ENCODE measurements at places on chromosomes 13 and 19.

DNA sequence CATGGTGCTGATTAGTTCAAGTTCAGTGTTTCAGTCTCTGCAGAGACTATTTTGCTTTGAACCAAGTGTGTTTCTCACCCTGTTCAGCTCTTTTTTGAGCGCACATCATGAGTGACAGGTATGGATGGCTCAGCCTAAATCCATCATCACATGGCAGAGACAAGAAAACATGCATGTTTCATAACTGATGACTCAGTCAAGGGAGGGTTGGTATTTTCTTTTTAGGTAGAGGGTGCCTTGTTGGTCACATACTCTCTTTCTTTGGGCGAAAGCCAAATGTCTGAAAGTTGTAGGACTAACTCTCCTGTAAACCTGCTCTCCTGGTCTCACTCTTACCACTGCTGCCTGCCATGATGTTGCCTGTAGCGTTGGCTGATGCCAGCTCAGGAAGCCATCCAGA is 48.1 kb upstream of the RAP2A start:
- no peak for DNase-seq

GRCh38 chr13:34993470-34993869 is 51.4 kb downstream of the NBEA start:
- DNase-seq = no peak

DNA sequence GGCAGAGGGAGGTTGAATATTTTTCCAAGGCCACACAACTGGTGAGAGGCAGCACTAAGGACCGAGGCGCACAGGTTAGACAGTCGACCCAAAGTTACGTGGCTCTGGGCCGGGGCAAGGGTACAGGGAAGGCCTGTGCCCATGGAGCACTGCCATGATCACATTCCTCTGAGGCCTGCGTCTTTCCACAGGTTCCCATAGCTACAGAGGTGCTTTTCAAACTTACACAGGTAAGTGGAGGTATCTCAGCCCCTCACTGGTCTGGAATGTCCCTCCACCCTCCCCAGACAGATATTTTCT is 814 bp downstream of the ZNF211 start:
- no peak for DNase-seq

DNA sequence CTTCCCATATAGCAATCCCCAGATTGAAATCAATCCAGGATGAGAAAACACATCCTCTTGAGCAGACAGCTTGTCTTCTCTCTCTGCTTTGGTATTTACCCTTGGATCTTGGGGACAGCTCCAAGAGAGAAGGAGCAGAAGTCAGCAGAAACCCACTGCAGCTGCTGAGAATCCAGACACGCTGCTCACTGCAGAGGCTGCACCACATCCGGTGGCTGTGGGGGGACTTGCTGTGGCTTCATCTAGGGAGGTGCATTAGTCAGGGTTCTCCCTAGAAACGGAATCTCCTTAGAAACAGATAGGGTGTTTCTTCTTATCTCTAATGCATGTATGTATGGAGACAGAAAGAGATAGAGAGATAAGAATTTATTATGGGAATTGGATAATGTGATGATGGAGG is 2.7 kb downstream of the CYP4F12 start:
- DNase-seq = no peak

- no peak for DNase-seq
Measured at GRCh38 chr13:97189928-97190327, 32.2 kb upstream of the MBNL2 start.

GRCh38 chr19:55623561-55623960 is 805 bp downstream of the ZNF784 start:
- DNase-seq = no peak

DNA sequence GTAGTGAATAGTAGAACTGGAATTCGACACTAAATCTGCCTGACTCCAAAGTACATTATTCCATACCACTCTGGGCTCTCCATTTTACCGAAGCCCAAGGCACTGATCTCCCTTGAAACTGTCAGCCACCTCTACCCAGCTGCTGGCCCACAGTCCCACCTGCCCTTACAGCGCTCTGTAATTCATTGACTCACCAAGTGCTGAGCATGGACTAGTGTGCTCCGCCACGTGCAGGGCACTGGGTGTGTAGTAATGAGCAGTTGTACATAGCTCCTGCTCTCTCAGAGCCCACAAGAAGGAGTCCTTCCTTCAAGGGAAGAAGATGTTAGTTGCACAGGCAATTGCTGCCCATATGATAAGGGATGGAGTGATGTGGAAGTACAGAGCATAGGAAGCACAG is 76.6 kb upstream of the SIAH3 start:
- DNase-seq = no peak

- no peak for DNase-seq
Measured at GRCh38 chr13:51213173-51213728, 8.9 kb upstream of the FAM124A start.

DNA sequence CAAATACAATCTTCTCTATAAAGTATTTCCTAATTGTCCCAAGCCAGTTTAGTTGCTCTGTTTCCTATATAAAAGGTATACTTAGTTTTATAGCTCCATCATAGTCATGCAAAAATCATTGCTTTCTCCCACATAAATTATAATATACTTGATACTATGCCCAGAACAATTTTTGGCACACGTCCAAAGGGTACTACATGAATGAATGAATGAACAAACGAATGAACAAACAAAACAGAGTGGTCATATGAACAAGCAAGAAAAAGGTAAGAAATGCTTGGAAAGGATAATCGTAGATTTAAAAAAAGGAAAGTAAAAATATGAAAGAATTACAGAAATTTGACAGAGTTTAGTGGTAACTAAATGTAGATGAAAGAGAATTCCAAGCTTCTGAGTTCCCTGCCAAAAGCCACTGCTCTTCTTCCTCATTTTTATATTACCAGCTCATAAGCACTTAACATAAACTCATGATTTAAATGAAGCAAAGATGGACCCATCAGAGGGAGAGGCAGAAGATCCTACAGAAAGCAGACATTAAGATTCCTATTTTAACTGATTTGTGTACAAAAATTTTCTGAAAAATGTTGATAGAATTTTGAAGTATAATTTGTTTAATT is 123.2 kb downstream of the ENOX1 start:
- no peak for DNase-seq

DNA sequence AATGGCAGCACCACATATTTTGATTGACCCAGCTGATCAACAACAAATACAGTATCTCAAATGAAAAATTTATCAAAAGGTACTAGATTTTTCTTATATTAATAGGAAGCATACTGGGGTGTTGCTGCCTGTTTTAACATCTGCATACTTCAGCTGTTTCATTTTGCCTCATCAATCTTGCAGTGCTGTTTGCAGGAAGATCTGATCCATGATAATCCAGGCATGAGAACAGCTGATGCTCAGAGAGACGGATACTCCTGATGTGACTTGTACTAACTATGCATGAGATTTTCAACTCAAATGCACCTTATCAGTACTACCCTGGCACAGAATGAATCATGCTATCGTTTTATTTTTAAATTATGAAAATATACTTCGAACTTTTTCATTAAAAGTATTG is 2136.8 kb downstream of the PCDH9 start:
- no peak for DNase-seq

- DNase-seq = no peak
Measured at GRCh38 chr19:12092956-12093355, 28.4 kb downstream of the ZNF844 start.

GRCh38 chr13:58773280-58773859 is 1141.8 kb downstream of the PCDH17 start:
- no peak for DNase-seq

DNA sequence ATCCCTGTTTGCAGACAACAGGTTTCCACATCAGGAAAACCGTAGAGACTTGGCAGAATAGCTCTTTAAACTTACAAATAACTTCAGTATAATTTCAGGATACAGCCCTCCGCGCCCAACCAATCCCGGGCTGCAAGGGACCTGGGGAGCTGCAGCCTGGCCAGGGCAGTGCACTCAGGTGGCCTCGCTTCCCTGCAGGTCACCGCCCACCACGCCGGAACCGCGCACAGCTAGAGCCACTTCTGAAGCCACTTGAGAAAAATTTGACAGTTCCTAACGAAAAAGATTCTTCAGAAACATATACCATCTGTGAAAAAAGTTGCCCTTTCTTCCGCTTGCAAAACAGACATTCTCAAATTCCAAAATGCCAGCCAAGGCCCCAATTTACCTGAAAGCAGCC is 11.1 kb downstream of the ZNF91 start:
- peak; percentile 13 for DNase-seq

GRCh38 chr13:58858870-58859371 is 1227.4 kb downstream of the PCDH17 start:
- DNase-seq = no peak

DNA sequence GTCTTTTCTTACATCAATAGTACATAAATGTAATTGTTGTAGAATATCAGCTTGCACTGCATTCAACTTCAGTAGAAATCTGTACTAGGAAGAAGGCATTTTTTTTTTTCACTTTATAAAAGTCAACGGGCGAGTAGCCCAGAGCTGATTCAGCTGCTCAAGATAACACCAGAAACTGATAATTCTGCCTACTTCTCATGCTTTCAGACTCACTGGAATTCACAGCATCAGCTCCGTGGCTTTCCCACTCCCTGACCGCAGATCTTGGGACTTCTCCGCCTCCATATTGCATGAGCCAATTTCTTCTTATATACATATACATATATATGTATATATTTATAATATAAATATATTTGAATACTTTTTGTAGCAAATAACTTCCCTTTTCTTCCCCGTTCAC is 263.1 kb upstream of the RXFP2 start:
- no peak for DNase-seq

GRCh38 chr13:113283904-113284303 is 13.1 kb upstream of the LAMP1 start:
- DNase-seq = no peak

DNA sequence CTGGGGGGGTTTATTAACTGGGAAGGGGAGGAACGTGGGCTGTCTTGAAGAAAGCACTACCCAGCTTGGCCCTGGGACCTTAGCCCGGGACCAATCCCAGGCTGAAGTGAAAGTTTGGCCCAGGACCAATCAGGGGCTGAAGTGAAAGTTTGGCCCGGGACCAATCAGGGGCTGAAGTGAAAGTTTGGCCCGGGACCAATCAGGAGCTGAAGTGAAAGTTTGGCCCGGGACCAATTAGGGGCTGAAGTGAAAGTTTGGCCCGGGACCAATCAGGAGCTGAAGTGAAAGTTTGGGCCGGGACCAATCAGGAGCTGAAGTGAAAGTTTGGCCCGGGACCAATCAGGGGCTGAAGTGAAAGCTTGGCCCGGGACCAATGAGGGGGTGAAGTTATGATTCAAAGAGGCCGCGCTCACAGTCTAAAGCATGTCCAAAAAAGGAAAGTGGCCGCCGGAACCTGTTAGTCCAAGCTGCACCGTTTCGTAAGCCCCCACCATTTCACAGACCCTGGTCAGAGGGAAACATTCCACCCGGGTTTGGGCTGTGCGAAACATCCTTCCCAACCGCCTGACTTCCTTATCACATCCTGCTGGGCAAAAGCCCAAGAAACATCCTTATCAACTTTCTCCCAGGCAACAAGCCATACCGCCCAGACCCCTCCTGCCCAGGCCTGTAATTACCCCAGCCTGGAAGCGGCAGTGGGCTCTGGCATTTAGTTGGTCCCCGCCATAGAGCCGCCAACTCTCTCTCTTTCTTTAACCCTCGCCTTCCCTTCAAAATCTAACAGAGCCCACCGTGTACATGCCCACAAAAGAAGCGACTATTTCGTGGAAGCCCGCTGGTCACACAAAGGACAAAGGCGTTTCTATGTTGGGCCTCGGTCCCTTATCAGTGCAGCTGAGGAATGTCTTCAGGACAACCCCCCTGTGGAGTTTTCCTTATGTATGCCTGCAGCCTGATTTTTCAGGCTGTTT is 1.1 kb downstream of the ZNF850 start:
- DNase-seq = peak; percentile 56

GRCh38 chr19:14418856-14419105 is 360 bp downstream of the DDX39A start:
- no peak for DNase-seq

DNA sequence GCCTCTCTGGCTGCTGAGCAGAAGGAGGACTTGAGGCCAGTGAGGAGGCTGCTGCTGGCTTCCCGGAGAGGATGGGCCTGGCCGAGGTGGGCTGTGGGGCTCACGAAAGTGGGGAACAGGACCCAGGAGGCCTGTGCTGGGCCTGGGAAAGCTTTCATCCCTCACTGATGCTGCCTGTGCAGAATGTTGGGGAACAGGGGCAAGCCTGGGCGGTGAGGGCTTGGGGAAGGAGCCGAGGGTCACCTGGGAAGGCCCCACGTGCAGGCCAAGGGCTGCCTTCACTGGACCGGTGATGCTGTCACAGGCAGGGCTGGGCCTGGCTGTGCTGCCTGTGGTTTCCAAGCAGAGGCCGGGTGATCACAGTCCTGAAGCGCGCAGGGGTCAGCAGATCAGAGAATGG is 9.4 kb downstream of the AP1M1 start:
- no peak for DNase-seq

GRCh38 chr19:5451494-5451893 is 3.7 kb upstream of the ZNRF4 start:
- DNase-seq = no peak

DNA sequence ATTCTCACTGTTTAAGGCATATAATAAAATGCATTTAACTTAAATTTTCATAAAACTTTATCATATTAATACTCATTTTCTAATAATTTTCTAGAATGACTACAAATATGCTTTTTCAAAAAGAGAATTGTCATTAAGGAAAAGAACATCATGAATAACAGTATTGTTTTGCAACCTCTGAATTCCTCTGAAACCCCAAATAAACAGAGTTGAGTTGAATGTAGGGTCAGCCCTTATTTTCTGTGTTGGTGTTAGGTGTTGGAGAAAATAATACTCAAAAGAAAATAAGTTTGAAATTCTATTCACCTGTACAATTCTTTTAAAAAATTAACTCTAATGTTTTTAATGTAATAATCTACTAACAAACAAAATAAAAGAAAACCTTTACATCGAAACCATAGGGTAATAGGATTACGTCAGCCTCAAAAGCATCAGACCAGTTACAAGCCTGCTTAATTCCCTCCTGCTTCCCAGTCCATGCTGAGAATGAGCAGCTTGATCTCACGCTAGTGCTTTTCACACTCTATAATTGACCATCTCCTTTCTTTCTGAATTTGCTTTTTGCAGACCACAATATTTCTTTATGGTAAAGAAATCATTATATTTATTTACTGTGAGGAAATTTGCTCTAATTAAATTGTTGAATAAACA is 160.9 kb downstream of the PCDH9 start:
- no peak for DNase-seq

GRCh38 chr19:17136021-17136420 is 60.4 kb downstream of the MYO9B start:
- DNase-seq = no peak

GRCh38 chr13:98327371-98328270 is 150.6 kb upstream of the RNF113B start:
- DNase-seq = no peak
